ENCODE measurements at places on chromosomes 7 and 10.

GRCh38 chr7:33671531-33672262, 233.6 kb upstream of the BMPER start:
- no peak for DNase-seq

- DNase-seq, result no peak
Observed at GRCh38 chr7:113281223-113281622, 162.9 kb upstream of the SMIM30 start.

- DNase-seq, result no peak
Observed at GRCh38 chr7:128400566-128400965, 9.2 kb downstream of the IMPDH1 start.

GRCh38 chr10:75070476-75070875, 41.0 kb upstream of the SAMD8 start:
- no peak for DNase-seq

DNA sequence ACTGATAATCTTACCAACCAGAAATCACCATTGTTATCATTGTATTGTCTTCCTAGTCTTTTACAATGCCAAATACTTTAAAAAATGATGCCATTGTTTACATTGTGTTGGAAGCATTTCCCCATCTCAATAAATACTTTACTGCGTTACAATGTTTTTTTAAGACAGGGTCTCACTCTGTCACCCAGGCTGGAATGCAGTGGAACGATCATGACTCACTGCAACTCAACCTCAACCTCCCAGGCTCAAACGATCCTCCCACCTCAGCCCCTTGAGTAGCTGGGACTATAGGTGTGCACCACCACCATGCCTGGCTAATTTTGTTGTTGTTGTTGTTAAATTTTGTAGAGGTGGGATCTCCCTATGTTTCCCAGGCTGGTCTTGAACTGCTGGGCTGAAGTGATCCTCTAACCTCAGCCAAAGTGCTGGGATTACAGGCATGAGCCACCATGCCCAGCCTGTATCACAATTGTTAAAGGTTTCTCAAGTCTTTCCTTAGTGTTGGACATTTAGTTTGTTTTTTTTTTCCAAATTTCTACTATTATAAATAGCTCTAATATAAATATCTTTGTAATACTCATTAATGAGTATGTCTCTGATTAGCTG, 13.5 kb downstream of the LRMDA start:
- DNase-seq, result no peak

DNA sequence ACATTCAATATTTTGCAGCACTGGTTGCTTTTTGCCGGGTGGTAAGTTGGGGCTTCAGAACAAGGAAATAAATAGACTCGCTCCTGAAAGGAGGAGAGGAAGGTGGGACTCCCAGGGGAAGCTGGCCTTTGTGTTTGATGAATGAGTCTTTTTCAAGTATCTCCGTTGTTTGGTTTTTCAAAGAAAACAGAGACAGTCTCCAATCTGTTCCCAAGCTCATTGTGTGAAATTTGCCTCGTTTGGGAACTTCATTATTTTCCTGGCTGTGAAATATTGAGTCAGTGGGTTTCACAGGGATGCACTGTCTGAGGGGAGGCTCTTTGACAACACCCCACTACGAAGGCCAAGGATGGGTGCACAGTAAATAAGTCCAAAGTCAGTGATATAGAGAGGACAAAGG, 38.7 kb upstream of the KIAA1217 start:
- no peak for DNase-seq

Measured in astrocyte of the hippocampus (primary cell).